ENCODE measurements at places on chromosomes 1 and 21.

DNA sequence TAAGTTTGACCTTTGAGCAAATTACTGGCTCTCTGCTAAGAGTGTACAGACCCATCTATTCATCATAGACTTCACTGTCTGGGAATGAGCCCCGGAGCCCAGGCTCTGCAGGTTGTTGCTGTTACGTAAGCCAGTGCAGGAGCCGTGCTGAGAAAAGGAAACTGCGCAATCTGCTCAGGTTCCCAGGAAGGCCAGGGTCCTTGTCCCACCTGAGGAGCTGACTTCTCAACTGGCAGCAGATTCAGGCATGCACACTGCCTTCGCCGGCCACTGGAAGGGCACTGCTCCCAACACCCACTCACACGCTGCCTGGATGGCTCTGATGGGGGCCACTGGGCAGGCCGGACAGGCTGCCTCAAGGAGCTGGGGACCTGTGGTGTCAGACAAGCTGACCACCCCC is 19.5 kb downstream of the RCAN1 start:
- DNase-seq: no peak

DNA sequence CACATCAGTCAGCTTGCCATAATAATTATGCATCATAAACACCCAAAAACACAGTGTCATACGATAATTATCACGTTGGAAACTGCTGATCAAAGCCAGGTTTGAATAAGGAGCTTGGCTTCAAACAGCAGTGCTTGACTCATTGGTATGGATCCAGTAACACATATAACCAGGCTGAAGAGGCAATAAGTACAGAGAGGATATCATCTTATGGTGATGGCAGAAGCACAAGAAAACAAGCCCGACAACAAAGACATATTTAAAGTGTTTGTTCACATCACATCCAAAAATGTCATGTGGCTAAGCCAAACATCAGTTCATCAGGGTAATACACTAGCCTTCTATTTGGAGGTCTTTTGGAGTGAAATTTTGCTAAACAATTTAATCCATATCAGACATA is 389.7 kb downstream of the NCAM2 start:
- no peak for DNase-seq

- no peak for DNase-seq
Measured at GRCh38 chr1:97006044-97006661, 284.6 kb downstream of the PTBP2 start.

DNA sequence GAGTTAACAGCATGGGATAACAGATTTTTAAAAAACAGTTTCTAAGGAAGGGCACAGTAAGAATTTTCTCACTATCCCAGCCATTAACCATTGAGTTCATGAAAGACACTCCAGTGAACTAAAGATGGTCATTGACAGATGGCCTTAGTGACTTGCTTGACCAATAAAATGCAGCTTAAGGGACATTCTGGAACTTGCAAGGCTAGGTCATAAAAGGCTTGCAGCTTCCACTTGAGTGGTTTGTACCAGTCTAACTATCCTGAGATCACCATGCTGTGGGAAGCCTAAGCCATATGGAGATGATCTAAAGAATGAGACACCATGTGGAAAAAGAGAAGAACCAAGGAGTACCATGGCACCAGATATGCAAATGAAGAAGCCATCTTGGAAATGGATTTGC is 37.9 kb upstream of the MUTYH start:
- no peak for DNase-seq

DNA sequence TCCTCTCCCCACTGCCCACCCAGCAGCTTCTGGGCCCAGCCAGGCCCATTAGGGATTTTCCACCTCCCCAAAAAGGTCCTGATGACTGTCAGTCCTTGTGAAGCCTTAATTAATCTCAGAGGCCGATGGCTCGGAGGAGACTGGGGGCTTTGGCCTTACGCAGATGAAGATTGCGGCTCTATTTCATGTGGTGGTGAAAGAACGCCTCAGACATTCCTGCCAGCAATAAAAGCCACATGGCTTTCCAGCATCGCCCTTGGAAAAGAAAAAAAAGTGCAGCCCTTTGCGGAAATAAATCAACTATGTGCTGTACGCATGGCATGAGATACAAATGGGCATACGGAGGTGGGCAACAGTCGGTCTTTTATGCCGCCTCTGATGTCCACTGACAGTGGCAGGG is 6.6 kb upstream of the RUNX3 start:
- DNase-seq: no peak

- no peak for DNase-seq
Measured at GRCh38 chr1:47758341-47759250, 238.6 kb downstream of the TRABD2B start.

GRCh38 chr1:84975035-84975434 is 21.9 kb downstream of the MCOLN2 start:
- DNase-seq: no peak
